ENCODE measurements at places on chromosomes 12 and 14.

DNA sequence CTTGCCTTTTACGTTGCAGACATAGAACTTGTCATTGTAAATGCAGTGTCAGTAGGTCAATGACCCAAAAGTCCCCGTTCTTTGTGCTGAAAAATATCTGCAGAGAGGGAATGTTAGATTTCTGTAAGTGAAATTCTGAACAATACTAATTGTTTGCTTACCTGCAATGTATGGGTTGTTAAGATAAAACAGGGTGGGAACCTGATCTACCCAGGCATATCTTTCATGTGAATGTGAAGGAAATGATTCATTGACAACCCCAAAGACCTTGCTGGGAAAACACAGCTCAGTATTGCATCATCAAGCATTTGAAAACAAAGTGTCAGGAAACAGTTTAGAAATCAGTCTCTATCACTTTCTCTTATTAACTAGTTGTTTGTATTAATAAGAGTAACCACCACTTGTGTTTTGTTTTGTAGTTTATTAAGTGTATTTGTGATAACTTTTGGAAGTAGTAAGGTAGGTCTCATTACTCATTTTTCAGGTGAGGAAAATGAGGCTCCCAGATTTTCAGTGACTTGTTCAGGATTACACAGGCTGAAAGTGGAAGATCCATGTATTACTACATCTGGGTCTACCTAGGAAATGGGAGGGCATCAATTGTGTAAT lies 57.9 kb upstream of the SLC38A2 start:
- DNase-seq = no peak

GRCh38 chr14:70116278-70116677 lies 72.5 kb downstream of the SLC8A3 start:
- DNase-seq = no peak

- DNase-seq = peak; percentile 32
These were observed 1.4 kb downstream of the SLC25A29 start for GRCh38 chr14:100304825-100305323.

DNA sequence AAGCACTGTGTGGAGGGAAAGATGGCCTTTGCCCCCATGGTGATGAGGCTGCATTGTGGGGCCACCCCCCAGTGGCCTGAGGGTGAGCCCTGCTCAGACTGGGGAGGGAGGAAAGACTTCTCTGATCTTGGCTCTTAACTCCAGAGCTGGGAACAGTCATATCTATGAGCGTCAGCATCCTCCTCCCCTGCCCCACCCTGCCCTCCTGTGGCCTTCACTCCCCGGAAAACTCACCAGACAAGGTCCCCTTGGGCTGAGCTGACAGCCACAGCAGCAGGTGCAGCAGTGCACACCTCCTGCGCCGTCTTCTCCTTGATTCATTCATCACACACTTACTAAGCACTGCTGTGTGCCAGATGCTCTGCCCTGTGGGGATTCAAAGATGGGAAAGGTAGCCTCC lies 98.8 kb downstream of the B4GALNT3 start:
- DNase-seq = no peak

- no peak for DNase-seq
These were observed 233.4 kb upstream of the ABCD2 start for GRCh38 chr12:39853003-39853402.

- no peak for DNase-seq
These were observed 91.8 kb downstream of the ST8SIA1 start for GRCh38 chr12:22242726-22243125.

DNA sequence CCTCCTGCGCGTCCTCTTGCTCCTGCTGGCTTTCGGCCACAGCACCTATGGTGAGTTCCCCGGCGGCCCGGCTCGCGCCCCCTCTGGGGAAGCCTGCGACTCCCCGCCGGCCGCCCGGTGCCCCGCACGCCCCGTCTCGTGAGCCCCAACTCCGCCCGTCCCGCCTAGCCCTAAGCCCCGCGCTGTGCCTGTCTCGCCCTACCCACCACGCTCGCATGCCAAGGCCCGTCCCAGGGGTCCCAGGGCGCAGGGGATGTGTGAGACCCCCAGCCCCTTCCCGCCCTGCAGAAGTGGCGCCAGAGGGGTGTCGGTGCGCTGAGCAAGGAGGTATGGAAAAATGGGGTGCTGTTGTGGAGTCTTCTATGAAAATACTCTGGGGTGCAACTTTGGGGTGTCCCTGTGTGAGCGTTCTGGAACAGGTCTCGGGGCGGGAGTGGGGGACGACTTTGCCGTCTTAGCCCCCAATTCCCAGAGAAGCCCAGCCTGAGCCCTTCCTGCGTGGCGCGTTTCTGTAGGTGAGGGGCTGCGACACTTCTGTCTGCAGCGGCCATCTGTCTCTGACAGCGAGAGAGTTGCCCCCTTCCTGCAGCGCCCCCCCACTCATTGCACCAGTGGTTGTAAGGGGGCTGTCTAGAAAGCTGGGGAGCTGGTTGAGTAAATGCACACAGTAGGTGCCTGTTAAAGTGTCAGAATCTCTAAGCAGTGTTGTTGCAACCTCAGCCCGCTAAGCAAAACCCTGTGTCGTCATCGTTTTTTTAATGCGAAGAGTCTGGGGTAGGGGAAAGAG lies 587 bp downstream of the DLK1 start:
- no peak for DNase-seq

DNA sequence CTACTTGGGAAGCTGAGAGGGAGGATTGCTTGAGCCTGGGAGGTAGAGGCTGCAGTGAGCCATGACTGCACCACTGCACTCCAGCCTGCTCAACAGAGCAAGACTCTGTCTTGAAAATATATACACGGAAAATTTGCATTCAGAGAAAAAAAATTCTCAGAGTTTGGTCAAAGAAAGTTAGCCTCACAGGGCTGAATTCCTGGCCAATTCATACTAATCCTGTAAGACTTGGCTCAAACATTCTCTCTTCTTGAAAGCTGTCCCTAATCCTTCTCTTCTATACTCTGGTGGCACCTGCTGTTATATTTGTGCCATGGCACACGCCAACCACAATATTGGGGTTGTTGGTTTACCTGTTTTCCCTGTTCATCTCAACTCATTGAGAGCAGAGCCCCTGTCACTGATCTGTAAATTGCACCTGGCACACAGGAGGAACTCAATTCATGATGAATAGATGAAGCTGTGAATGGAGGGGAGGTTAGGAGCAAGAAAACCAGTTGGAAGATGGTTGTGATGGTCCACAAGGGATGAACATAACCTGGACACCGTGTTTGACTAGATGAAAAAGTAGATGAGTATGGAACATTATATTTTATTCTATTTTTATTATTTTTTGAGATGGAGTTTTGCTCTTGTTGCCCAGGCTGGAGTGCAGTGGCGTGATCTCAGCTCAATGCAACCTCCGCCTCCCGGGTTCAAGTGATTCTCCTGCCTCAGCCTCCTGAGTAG lies 36.8 kb upstream of the SPTSSA start:
- no peak for DNase-seq

- DNase-seq = no peak
These were observed 105.9 kb downstream of the PRMT8 start for GRCh38 chr12:3596703-3597415.

- DNase-seq = no peak
These were observed 601 bp downstream of the MDGA2 start for GRCh38 chr14:47674543-47675465.

DNA sequence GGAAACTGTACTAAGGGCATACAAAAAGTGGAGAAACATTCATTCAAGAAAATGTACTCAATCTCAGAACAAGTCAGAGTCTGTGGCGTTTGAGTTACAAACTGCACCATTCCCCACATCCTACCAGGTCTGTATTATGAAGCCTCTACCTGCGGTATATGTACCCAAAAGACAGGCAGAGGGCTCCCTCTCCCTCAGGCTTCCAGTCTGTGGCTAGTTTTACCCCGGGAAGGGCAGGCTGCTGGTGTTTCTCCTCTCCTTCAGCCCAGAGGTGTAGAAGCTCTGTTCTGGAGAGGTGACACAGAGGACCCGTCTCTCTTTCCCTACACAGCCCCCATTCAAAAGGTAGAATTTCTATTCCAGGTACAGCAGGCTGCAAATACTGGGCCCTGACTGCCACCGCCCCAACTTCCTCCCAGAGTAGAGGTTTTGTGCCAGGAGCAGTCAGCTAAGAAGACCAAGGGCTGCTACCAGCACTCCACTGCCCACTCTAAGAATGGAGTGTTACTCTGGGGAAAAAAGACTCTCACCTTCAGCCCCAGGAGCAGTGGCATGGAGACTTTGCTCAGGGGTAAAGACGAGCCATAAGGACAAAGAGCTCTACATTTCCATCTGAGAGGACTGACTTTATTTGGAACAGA lies 39.4 kb downstream of the PARP11 start:
- no peak for DNase-seq

GRCh38 chr14:72732022-72732780 lies 161.7 kb downstream of the DPF3 start:
- no peak for DNase-seq

- DNase-seq = no peak
These were observed 612 bp upstream of the ZDHHC22 start for GRCh38 chr14:77142005-77142800.

DNA sequence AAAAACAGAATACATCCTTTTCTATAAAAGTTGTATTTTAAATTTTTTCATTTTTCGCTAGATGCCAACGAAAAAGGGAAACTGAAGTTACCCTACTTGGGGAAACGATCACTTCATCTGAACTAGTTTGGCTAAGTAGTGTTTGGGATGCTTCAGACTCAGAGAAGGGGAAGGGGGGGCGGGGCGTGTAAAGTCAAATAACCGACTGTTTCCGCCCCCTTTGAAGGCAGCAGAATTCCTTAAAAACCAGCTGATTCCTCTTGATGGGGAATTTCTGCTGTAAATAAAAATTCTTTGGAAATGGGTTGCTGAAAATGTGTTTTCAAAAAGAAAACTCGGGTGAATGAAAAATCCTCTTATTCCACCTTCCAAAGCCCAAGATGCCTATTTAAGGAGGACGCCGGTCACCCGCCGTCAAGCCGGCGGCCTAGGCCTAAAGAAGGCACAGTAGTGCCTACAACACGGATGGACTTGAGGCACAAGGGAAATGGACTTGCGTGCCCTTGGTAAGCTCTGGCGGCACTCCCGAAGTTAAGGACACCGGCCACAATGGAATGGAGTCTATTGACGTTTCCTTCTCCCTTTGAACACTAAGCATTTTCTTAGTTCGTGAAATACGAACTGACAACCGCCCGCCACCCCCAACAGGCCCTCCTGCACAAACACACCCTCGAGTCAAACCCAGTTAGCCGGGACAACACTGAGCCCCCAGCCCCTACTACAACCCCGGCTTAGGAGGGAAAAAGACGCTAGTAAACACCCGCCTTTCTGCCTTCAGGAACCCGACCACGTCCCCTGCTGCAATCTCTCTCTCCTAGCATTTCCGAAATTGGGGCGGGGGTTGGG lies 1.9 kb downstream of the ATXN2 start:
- DNase-seq = peak; percentile 41

GRCh38 chr14:80278293-80279023 lies 67.2 kb upstream of the DIO2 start:
- DNase-seq = no peak

DNA sequence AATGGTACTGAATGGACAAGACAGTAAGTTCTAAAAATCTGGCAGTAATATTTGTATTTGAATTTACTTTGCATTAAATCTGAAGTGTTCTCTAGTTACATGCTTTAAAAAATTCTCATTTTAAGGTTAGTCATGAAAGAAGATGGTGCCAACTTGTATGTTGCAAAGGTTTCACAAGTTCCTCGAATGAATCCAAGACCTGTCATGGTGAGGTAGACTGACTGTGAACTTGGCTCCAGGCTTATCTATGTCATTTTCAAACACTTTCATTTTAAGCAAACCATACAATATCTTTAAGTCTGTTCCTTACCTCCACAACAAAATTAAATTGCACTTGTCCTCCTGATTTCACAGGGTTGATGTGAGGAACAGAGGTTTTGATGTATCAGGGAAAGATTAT lies 23.4 kb downstream of the CLEC2D start:
- DNase-seq = no peak

DNA sequence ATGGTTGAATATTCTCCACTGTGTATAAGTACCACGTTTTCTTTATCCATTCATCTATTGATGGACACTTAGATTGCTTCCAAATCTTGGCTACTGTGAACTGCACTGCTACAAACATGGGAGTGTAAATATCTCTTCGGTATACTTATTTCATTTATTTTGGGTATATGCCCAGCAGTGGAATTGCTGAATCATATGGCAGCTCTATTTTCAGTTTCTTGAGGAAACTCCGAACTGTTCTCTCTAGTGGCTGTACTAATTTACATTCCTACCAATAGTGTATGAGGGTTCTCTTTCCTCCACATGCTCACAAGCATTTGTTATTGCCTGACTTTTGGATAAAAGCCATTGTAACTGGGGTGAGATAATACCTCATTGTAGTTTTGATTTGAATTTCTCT lies 623.1 kb upstream of the LRFN5 start:
- DNase-seq = no peak

DNA sequence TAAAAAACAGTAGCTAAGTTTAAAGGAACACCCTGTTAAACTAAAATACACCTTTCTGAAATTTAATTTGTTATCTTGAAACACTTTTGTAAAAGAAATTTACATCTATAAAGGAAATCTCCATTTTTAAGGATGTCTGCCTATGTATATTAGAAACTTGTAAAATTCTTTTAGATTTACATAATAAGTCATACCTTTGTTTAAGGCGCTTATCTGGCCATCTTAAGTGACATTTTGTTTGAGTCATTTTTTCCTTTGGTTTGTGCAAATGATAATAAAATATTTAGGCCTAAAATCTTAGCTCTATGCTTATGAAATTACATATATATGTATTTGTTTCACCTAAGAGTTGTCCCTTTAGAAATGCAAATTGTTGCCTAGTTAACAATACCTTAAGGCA lies 1193.4 kb downstream of the FSCB start:
- no peak for DNase-seq

- DNase-seq = no peak
These were observed 208.2 kb downstream of the DAD1 start for GRCh38 chr14:22380571-22381407.

GRCh38 chr12:26372866-26373265 lies 177.5 kb downstream of the SSPN start:
- DNase-seq = no peak

- DNase-seq = no peak
These were observed 46.5 kb downstream of the CACNA2D4 start for GRCh38 chr12:1872001-1872400.

GRCh38 chr12:106508966-106509365 lies 73.8 kb upstream of the RFX4 start:
- no peak for DNase-seq

DNA sequence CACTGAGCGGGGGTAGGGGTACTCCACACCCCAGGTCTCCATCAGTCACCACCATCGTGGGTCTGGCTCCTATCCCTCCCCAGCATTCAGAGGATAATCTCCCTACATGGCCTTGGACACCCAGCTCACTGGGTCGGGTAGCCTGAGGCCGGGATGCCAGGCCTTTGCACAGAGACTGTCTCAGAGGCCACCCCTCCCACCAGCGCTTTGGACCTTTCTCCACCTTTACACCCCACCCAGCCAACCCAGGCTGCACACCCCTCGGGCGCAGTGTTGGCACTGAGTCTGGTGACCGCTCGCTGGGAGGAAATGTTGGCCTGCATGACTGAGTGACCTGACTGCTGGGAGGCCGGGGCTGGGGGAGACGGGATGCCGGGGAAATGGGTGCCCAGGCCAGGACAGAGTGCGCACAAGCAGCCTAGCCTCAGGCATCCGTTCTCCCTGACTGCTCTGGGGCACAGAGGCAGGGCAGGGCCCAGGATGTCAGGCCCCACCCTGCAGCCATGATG lies 10.6 kb upstream of the LBHD2 start:
- DNase-seq = no peak

GRCh38 chr12:93913845-93914244 lies 234.5 kb upstream of the PLXNC1 start:
- no peak for DNase-seq

Data from activated CD4-positive, alpha-beta T cell treated with anti-CD3 and anti-CD28 coated beads for 48 hours (primary cell).